Stimulated activated CD8-positive, alpha-beta memory T cell treated with anti-CD3 and anti-CD28 coated beads, Interleukin-2, amount 100 ng/mL, for 1 hour (primary cell): ENCODE measurements at places on chromosomes 4 and X.

GRCh38 chrX:39850630-39851152 lies 247.1 kb downstream of the BCOR start:
- no peak for DNase-seq

DNA sequence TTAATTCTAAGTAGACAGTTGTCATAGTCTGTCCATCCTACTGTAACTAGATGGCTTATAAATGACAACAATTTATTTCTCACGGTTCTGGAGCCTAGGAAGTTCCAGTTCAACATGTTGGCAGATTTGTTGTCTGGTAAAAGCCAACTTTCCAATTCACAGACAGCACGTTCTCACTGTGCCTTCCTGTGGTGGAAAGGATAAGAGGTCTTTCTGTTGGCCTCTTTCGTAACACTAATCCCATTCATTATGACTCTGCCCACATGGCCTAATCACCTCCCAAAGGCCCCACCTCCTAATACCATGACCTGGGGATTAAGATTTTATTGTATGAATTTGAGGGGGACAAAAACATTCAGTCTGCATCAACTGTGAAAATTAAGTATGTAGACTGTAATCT lies 83.2 kb downstream of the GALNTL6 start:
- DNase-seq, result no peak

DNA sequence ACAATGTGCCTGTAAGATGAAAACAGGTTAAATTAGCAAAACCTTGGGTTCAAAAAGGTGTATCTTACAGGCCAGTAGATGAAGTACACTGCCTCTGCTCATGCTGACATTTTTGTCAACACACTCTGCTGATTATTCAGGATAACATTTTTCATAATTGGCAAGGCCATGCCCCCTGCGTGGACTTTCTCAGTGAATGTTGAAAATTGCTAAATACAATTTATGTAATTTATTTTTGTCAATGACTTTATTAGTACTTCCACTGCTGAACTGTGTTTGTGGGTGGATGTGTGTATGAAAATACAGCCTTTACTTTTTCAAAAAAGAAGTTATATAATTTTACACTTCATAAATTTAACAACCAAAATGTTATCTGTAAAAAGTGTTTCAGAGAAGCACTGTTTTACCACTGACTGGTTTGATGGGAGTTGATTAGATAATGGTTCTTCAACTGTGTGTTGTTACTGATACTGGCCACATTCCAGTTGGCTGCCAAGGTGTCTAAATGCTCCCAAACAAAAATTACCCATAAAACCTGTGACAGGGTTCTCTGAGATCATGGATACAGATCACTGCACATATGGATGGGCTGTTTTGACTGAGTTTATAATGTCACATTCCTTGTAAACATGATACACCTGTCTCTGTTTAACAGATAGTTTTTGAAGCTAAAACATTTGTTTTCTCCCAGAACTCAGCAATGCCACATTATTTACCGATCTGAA lies 151.9 kb upstream of the SLC7A11 start:
- DNase-seq, result no peak

DNA sequence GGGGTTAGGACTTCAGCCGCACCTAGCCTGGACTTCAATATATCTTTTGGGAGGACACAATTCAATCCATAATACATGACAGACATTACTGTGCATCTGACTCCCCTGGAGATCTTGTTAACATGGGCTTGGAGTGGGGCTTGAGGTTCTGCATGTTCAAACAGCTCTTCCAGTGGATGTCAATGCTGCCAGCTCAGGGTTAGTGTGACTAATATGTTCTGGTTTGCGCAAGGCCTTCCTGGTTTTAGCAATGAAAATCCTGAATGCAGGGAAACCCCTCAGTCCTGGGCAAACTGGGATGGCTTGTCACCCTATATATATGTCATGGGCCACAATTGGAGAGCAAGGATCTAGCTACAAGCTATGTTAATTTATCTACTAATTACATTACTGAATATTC lies 2.7 kb upstream of the TSPAN7 start:
- no peak for DNase-seq

- DNase-seq, result no peak
Measured at GRCh38 chr4:103091601-103092223, 7.9 kb downstream of the BDH2 start.

DNA sequence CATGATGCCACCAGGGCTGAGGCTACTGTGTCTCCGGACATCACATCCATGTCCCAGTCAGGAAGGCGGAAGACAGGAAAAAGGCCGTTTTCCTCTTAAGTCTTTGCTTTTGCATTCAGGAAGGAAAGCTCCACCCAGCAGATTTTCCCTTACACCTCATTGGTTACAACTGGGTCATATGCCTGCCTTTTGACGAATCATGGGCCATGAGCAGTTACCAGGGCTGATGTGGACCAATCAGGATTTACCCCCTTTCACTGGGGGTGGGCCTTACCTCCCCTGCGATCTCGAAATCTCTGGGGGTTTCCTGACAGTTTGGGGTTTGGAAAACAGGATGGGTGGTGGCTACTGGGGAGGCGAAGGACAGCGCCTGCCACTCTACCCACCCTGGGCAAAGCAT lies 52.5 kb upstream of the GRPEL1 start:
- no peak for DNase-seq

GRCh38 chr4:100049872-100050271 lies 99.8 kb upstream of the H2AZ1 start:
- DNase-seq, result no peak

GRCh38 chr4:82201303-82201702 lies 172.5 kb downstream of the HNRNPD start:
- no peak for DNase-seq

GRCh38 chr4:145929415-145930178 lies 9.0 kb downstream of the ZNF827 start:
- no peak for DNase-seq

- no peak for DNase-seq
Measured at GRCh38 chrX:14003876-14004425, 25.7 kb downstream of the GEMIN8 start.

DNA sequence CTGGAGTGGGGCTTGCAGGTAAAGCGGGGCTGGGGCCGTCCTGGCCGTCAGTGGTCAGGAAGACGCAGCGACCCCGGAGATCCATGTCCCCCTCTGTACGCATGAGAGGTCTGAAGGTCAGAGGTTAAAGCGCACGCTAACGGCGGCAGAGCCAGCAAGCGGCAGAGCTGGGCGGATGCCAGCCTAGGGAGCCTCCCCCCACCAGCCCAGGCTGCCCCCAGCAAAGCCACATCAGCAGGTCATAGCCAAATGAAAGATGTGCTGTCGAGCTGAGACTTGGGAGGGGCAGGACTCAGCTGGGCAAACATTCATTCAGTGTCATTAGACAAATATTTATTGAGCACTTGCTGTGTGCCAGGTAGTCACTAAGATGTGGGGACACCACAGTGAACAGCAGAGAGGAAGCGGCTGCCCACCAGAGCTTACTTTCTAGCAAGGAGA lies 593 bp upstream of the JAKMIP1 start:
- DNase-seq, result no peak

GRCh38 chr4:6277935-6278800 lies 8.5 kb downstream of the WFS1 start:
- no peak for DNase-seq

DNA sequence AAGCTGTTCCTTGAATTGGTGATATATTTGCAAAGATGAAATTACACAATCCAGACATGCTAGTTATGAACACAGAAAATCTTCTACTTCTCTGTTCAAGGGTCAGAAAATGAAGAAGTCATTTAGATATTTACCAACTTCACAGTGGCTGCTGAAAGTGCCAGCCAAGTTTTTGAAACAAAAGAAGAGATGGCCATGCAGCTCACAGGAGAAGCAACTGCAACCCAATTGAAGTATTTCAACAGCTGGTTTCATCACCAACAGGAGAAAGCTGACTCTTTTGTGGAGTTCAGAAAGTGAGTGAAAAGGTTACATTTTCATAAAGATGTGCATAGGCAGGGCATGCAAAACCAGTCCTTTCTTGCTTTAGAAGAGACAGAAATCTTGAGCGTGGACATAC lies 70.1 kb upstream of the LSM6 start:
- DNase-seq, result no peak

- no peak for DNase-seq
Measured at GRCh38 chr4:42391981-42392380, 5.3 kb upstream of the SHISA3 start.

GRCh38 chr4:3880615-3881120 lies 114.5 kb downstream of the ADRA2C start:
- DNase-seq, result peak; percentile 30

DNA sequence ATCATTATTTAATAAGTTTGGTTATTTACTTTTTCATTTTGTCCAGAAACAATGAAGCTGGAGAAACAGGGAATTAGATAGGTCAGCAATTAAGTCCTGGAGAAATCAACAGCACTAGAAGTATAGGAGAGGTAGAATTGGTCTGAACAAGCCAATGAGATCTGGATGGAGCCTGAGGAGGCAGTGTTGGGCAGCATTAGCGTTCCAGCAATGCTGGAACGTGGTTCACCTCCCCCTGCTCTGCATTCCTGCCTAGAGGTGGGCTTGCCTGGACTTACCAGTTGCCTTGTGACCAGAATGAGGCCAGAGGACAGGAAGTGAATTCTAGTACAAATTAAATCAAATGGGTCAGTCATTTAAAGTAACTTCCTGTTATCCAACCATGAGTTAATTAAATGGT lies 4.6 kb downstream of the RASSF6 start:
- no peak for DNase-seq

- DNase-seq, result no peak
Measured at GRCh38 chrX:68428431-68428830, 4.9 kb downstream of the OPHN1 start.
